ENCODE measurements at places on chromosomes 3 and 15.

DNA sequence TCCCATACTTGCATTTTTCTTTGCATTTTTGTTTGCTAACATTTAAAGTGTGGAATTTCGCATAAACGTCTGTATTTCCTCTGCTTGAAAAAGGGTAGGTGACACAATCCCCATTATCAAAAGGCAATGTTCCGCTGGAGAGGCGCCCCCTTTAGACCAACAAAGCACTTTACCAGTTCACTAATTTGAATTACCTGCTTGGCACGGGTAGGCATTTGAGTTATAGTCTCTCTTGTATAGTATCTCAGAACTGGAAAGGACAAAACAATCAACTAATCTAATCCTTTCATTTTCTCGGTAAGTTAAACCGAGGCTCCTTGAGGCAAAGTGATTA lies 775 bp upstream of the CCDC39 start:
- DNase-seq: peak; percentile 9

DNA sequence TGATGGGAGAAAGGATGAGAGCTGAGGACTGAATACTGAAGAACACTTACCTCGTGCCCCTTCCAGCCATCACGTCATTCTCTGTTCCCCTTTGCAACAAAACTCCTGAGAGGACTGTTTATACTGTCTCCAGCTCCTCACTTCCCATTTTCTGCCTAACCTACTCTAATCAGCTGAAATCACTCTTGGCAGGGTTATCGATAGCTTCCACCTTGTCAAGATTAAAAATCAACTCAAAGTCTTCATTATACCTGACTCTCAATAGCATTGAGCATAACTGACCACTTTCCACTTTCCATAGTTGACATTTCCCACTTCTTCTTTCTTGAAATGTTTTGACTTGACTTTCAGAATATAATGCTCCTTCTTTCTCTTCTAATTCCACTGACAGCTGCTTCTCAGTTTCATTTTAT lies 4.3 kb downstream of the BTBD1 start:
- no peak for DNase-seq

GRCh38 chr15:65903296-65904073 lies 34.2 kb downstream of the RAB11A start:
- no peak for DNase-seq

DNA sequence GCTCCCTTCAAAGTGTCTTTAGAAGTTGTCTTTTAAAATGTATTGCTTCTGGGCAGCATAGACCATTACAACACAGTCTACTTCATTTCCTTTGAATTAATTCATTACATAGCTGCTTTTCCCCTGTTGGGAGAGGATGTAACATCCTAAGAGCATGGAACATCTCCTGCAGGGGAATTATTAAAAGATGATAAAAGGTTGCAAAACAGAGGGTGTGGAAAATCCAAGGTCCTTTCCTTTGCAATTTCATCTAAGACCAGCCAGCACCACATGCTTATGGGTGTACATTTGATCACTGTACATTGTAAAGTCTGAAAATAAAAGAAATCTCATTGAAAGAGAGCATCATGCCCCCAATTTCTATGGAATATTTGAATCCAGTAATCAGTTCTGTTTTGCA lies 57.4 kb downstream of the TIPARP start:
- no peak for DNase-seq

DNA sequence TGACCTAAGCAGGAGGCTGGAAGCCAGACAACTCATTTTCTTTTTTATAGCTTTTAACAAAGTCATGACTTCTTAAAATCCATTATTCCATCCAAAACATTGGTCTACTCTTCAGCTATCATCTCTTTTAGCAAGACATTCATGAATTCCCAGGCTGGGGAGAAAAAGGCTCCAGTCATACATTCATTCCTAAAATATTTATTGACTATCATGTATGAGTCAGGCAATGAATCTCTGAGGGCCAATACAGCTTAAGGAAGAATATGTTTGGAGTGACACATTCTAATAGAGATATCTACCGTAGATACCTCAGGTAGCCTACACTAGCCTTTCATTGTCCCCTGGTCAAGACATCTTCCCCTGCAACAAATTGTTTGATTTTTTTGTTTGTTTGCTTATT lies 196.4 kb upstream of the NANOGP8 start:
- DNase-seq: no peak

- no peak for DNase-seq
These were observed 3.7 kb downstream of the NR2F2 start for GRCh38 chr15:96334017-96334704.

- DNase-seq: no peak
These were observed 8.1 kb downstream of the CPN2 start for GRCh38 chr3:194342861-194343560.

DNA sequence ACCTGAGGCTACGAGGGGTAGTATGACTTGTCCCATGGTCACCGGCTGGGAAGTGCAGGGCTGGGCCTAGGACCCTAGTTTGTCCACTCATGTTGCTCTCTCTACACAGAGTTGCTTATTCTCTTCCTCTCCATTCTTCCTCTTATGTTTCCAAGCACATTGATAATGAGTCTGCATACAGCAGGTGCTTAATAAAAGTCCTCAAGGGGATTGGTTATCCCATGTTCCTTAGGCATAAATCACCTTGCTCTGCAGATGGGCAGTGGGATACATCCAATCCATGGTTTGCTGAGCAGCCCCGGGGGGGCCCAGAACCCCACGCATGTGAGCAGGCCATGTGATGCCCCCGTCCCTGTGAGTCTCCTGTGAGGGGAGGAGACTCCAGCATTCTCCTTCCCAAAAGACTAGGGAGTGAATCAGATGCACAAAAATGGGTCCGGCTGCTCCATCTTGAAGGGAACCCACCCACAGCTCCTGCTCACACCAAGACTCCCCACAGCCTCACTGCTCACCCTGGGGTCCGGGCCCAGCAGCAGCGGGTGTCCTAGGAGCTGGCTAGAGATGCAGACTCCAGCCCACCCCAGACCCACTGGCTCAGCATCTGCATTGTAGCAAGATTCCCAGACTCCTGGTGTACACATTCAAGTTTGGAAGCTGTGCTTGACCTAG lies 139.9 kb downstream of the NUP210 start:
- DNase-seq: no peak

DNA sequence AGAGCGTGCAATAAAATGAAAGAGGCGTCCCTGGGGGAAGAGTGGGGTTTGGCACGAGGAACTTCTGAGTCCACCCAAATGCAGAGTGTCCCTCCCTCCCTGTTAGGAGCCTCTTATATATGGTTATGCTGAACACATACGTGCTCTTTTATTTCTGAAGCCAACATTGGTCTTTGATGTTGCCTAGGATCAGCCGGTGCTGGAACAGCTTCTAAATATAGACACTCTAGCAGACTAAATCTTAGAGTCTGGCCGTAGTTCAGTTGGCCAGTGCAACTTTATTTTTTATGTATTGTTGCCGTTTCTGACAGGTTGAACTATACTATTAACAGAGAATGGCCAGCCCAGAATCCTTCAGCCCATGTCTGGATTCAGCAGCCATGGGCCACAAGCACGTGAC lies 128.7 kb downstream of the GHSR start:
- DNase-seq: no peak

DNA sequence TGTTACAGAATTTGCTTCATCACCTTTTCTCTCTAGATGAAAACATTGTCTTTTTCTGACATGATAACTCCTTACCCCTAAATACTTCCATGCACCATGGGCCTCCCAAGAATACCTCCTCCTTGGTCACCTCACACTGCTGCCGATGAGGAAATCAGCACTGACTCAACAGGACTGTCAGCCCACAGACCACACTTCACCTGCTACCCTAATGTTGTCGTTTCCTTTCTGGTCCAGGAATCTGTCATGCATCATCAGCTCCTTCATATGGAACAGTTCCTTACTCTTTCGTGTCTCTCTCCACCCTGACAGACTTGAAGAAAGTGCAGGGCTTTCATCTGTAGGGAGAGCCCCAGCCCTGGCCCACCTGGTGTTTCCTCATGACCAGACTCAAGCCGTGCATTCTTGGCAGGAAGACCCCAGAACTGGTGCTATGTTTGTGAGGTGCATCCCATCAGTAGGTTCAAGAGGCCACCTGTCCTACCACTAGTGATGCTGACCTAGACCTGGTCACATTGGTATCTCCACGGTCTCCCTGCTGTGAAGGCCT lies 41.1 kb upstream of the PLXNA1 start:
- DNase-seq: no peak

- no peak for DNase-seq
These were observed 40.9 kb downstream of the FBXL2 start for GRCh38 chr3:33317963-33318709.
